CD8-positive, alpha-beta memory T cell (primary cell): ENCODE measurements at places on chromosomes 6 and 20. TPM values are rescaled to one million over a fixed set of nuclear protein-coding genes. Genes with fewer than 3 reads are reported as not detected.

The GNAS gene
- total RNA-seq: 666 TPM

The PLTP gene
- 3.2 TPM for total RNA-seq

The TRAPPC3L gene
- not detected for total RNA-seq

The ADAT2 gene
- total RNA-seq: 20.6 TPM

The GABRR1 gene
- not detected for total RNA-seq

The TFAP2C gene
- total RNA-seq: not detected

The BANF2 gene
- total RNA-seq: not detected

The SMLR1 gene
- not detected for total RNA-seq
